ENCODE measurements at places on chromosomes 12 and 14.

DNA sequence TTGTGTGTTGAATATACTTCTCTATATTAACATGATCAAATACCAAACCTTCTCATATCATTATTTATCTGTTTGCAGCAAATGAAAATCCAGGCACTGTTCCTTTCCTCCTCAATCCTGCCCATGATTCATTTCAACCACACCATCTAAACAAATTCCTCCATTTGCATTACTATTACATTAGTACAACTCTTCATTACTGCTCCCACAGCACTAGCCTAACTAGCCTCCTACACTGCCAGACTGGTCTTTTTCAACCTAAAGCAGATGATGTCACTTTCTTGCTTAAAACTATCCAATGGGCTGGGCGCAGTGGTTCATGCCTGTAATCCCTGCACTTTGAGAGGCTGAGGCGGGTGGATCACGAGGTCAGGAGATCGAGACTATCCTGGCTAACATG lies 117.3 kb upstream of the MYF6 start:
- no peak for DNase-seq

DNA sequence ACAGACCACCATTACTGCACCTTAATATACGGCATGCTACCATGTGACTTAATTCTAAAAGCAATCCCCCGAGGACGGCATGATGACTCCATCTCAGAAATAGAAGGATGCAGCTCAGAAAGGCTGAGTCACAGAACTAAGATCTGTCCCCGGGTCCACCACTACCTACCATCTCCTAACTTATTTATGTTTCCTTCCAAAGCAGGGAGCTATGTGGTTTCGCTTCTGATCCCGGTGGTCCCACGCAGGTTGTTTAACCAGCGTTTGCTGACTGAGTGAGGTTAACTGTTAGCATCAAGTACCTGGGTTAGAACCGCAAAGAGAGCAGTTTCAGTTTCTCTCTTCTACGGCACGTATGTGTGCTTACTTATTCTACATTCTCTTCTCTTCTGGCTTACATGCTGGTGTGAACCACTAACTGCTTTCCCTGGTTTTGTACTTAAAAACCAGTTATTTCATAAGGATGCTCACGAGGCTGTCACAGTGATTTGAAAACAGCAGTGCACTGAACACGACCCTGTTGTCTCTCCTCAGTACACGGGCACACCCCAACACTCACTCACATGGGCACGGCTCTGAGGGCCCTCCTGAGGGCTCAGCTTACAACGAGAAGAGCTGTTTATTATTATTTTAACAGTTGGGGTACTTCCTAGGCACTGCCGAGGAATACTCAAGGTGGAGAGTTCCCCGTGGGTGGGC lies 66.7 kb downstream of the CCDC88C start:
- DNase-seq: peak; percentile 67

- DNase-seq: no peak
Measured at GRCh38 chr12:124761871-124762270, 101.8 kb downstream of the SCARB1 start.

DNA sequence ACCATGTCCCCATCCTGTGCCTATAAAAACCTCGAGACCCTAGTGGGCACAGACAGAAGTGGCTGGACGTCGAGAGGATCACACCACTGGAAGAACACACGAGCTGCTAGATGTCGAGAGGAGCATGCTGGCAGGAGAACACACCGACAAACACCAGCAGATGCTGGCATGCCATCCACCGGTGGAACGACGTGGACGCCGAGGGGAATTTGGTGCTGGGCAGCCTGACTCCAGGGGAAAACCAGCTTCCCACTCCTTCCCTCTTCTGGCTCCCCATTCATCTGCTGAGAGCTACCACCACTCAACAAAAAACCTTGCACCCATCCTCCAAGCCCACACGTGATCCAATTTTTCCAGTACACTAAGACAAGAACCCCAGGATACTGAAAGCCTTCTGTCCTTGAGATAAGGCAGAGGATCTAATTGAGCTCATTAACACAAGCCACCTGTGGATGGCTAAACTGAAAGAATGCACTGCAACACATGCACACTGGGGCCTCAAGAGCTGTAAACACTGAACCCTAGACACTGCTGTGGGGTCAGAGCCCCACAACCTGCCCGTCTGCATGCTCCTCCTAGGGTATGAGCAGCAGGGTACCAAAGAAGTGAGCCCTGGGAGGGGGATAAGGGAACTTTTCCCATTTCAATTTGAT lies 9.5 kb downstream of the RNASE6 start:
- DNase-seq: peak; percentile 9

DNA sequence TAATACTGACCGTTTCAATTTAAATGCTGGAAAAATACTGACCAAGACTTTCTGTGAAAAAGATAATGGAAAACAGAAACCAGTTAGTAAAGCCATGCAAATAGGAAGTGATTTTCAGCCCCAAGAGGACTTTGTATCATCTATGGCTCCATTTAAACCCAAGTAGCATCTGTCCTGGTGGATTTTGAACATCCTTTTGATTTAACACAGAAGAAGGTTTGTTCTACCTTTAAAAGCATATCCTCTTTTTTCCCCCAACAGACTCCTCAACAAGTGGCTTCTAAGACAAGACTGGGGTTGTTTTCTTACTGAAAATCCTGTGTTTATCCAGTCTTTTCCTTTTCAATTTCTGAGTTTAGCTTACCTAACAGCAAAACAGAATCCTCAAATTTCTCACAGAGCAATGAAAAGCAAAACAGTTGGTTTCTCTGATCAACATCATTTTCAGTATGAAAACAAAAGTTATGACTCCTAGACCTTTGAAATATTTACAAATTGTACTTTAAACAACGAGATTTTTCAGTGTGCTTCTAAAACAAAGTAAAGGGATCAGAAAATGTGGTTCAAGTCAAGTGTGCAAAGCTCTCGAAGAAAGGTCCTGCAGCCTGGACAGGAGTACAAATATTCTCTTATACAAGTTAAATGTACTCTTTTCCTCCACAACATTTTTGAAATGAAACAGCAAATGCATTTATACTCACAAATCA lies 2.9 kb downstream of the PHLDA1 start:
- DNase-seq: no peak

DNA sequence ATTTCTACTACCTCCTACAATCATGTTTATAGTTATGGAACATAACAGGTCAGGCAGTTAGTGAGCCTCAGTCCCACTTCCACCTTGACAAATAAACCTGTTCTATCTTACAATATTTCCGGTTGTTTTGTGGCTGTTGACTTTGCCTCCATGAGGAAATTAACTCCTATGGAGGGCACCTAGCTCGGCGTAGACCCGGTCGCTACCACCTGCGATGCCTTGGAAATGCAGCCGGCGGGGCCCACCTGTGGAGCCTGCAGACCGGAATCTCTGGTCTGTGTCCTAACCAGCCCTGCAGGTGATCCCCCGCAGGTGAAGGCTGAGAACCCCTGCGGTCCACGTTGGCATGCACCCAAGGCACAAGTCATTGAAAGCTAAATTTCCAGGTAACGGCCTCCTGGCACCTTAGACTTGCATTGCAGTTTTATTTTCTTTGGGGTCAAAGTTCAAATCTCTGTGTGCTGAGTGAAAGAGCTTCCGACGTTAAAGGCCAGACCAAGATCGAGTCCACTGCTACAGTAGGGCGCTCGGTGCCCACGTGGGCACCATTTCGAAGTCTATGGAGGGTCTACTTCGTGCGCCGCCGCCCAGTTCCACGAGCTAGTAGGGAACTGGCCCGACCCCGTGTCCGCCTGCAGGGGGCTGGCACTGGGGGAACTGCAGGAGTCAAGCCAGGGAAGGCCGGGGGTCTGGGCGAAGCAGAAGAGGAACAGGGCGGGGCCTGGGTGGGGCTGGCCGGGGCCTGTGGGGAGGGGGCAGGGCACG lies 782 bp upstream of the PIWIL1 start:
- DNase-seq: no peak

- no peak for DNase-seq
Measured at GRCh38 chr12:4539167-4539870, 629 bp downstream of the RAD51AP1 start.

DNA sequence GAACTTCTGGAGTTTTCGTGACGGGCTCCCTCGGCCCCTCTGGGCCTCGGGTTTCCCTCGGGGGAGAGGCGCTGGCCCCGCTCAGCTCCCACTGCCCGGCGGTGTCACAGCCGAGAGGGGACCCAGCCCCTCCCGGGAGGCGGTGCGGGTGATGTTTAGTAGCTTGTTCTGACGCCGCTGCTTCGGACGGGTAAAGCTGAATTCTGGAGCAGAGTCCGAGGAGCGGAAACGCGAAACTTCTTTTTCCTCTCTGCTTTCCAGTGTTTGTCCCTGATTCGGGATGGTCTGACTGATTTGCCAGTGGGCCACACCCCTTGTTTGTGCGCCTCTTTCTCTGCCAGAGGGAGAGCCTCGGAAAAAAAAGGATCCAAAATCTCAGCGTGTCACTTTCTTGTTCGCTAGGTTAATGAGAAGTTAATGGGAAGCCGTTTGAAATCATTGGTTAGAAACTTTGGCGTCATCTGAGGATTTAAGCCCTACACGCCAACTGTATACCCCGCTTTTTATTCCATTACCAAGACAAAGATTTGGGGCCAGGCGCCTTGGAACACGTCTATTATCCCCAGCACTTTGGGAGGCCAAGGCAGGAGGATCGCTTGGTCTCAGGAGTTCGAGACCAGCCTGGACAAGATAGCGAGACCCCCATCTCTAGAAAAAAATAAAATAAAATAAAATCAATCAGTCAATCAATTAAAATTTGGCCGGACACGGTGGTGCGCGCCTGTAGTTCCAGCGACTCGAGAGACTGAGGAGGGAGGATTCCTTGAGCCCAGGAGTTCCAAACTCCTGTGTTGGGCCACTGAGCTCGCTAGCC lies 756 bp downstream of the TULP3 start:
- DNase-seq: peak; percentile 25

- DNase-seq: no peak
Measured at GRCh38 chr12:101925361-101925760, 48.0 kb downstream of the DRAM1 start.

DNA sequence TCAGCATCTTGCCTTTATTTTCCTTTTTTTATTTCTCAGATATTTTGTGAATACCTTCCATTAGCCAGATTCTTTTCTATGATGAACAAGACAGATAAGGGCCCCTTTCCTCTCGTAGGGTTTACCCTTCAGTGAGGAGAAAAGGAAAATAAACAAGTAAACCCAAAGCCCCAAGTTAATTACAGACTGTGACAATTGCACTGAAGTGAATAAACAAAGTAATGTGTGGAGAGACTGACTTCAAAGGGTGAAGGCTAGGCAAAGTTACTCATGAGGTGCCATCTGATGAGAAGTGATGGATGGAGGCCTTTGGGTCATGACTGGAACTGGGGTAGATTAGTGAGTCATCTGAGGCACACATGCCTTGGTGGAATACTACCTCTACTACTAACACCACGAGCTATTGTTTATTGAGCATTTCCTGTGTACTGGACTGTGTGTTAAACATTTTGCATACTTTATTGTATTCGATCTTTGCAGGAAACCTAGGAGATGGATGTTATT lies 143.4 kb upstream of the PRICKLE1 start:
- no peak for DNase-seq

DNA sequence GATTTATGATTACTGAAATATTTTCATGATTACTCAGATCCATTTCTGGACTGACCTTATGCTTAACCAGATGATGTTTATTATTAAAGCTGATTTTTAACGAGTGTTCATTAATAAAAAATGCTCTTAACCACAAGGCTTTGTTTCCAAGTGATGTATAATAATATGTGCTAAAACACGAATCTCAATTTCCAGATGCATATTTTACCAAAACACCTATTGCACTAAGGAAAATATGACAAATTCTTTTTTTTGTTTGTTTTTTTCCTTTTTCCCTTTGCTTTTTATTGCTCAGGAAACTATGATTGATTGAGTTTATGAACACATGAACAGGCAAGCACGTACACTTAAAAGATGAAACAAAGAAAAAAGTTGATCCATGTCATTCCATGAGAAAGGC lies 16.9 kb upstream of the DUSP6 start:
- DNase-seq: no peak

GRCh38 chr12:106154751-106155273 lies 16.1 kb upstream of the NUAK1 start:
- DNase-seq: no peak

- DNase-seq: no peak
Measured at GRCh38 chr14:24959791-24960331, 90.1 kb downstream of the STXBP6 start.

- no peak for DNase-seq
Measured at GRCh38 chr12:70843363-70843762, 77.2 kb downstream of the PTPRR start.
